ENCODE measurements at places on chromosomes 16 and 17.

GRCh38 chr17:1997927-1998742, 27.0 kb downstream of the RTN4RL1 start:
- DNase-seq = no peak

DNA sequence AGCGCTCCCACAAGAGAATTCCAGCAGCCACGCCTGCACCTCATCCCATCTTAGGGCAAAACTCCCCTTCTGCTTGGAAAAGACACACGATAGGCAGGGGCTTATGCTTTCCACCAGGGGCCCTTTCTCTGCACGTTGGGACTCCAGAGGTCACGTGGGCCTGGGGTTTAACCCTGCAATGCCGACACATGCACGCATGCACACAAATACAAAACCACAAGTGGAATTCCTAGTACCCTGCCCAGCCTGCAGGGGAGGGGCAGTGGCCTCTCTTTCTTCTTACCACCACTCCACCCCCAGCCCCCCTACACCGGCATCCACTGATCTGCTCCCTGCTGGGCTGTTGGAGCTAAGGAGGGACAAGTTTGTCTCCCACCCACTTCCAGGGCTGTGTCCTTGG, 16.8 kb upstream of the CCDC182 start:
- DNase-seq = no peak

DNA sequence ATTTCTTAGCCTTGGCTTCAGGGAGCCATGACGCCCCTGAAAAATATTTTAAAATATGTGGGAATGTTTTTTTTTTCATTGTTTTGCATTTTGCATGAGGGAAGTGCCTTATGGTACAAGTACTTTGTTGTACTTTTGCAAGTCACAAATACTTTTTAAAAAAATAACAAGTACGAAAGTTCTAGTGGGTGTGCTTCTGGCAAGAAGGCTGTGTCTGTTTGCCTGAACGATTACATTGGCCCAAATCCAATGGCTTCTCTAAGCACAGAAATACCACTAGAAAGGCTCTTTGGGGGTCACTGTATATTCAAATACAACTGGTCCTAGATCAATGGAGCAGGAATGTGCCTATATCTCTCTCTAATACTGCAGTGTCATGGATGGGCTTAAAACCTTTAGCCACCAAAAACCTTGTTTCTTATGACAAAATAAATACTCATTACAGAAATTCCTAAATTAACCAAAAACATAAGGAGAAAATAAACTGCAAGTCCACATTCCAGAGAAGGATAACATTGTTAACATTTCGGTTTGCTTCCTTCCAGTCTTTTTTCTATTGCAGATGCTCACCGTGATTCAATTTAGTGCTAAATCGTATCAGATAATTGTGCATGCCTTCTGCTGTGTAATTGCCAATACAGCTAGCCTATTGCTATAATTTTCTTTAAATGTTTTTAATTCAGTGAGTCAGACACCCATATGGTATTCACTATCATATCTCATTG, 97.4 kb downstream of the VAT1L start:
- DNase-seq = no peak

- no peak for DNase-seq
These were observed 5.7 kb downstream of the ENO3 start for GRCh38 chr17:4956493-4957061.

DNA sequence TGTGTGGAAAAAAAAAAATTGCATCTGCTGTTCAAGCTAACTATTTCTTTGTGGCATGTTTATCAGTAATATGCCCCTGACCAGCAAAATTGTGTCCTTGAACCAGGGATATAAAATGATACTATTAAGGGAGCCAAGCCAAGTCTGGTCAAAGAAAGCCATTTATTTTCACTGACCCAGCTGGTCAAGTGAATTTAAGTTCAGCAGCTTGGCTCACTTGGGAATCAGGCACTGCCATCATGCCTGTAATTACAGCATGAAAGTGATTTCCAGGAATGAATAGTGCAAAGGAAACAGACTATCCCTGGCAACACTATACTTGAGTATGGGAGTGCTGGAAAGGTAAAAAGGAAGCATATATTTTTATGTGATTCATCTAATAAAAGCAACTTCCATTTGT, 934.6 kb upstream of the CDH8 start:
- peak; percentile 9 for DNase-seq

- DNase-seq = no peak
These were observed 72.2 kb downstream of the MAF start for GRCh38 chr16:79528338-79528737.

- no peak for DNase-seq
These were observed 477.4 kb downstream of the SLC39A11 start for GRCh38 chr17:72614871-72615626.

- no peak for DNase-seq
These were observed 392.1 kb downstream of the SOX9 start for GRCh38 chr17:72512649-72513556.

- no peak for DNase-seq
These were observed 3.3 kb upstream of the KRT35 start for GRCh38 chr17:41483991-41484826.

DNA sequence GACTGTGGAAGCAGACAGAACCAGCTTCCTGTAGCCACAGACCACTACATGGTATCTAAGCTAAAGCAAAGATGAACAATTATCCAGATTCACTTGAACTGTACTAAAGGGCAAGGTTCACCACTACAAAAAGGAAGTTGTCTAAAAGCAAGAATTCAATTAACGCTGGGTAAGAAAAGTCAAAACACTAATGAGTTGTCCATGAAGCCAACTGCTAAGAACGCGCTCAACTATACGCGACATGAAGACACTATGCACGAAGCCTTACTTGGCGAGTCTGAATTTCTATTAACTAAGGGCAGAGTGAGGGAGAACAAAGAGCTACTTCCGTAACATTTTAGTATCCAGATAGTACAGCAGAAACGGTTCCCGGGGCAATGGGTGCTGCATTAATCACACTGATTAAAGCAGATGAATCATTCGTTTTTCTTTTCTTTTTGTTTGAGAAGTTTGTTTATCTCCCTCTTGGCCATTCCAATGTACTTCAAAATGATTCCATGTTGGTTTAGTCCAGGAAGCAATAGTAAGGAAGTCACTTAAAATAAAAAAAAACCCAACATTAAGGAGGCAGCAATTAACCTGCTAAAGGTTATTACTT, 2.8 kb upstream of the RPS15A start:
- DNase-seq = no peak

DNA sequence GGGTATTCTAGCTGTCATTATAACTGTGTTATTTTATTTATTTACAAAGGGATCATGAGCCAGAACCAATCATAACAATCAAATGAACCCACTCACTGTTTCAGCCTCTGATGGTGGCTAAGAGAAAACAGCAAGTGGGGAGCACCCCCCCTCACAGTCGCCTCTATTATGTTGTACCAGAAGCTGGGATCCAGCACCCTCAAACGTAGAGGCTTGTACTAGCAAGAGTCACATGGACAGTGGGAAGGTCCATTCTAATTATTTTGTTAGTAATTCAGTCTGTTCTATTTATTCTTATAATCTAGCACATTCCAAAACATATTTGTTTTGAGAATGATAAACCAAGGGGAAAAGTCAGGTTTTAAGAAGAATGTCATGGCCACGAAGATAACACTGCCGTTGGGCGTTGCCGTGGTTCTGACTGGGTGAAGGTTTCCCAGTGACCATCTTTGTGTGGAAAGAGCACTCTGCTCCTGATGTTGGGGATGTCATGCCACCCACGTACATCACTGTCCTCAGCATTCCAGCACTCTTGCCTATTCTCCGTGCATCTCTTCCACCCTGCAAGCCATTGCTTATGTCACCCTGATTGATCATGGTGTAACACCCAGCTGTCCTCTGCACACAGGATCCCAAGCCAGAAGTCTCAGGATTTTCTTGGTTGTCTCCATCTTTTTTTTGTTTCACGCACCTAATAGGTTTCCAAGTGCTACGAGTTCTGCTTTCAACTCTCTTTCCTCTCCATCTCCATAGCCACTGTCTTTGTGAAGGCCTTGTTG, 205.8 kb downstream of the PRKCA start:
- no peak for DNase-seq

GRCh38 chr16:80151722-80152111, 389.1 kb upstream of the DYNLRB2 start:
- DNase-seq = no peak

DNA sequence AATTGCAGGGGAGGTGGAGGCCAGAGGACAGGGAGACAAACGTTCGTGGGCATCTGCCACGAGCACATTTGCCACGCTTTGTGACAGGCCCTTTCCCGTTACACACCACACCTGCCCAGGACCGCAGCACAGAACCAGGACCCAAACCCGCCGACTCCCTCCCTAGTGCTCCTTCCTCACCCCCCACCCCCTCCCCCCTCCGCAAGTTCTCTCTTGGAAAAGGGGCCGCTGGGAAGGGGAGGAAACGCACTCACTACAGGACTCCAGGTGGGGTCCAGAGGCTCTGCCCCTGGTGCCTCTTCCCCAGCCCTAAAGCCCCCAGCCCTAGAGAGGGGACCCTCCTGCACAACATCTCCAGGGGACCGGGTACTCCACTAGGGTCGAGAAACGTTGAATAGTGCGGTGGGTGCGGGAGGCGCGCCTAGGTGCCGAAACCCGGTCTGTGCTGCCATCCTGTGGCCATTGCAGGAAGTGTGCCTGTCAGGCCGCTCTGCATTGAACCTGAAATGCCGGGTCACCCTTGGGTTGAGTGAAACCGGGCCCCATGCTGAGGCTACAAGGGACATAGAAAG, 21.9 kb upstream of the EIF1 start:
- peak; percentile 72 for DNase-seq

- no peak for DNase-seq
These were observed 386.7 kb upstream of the ZFHX3 start for GRCh38 chr16:73434621-73435020.

- DNase-seq = no peak
These were observed 60.1 kb upstream of the NOL11 start for GRCh38 chr17:67657596-67657995.

DNA sequence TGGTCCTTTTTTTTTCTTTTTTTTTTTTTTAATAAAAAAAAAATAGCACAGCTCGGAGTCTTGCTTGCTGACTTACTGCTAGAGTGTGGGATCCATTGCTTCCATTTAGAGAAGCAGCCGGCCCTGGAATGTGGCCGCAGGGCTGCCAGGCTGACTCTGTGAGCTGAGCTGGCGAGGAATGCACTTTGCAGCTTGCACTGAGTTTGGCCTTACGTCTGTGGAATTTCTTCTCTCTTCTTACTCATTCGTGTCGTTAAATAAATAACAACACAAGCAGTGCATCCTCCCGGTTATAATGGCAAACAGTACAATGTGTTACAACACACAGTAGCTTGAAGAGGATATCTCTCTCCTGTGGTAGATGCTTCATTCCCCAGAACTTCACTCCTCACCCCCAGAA, 69.2 kb downstream of the PRKCB start:
- no peak for DNase-seq

DNA sequence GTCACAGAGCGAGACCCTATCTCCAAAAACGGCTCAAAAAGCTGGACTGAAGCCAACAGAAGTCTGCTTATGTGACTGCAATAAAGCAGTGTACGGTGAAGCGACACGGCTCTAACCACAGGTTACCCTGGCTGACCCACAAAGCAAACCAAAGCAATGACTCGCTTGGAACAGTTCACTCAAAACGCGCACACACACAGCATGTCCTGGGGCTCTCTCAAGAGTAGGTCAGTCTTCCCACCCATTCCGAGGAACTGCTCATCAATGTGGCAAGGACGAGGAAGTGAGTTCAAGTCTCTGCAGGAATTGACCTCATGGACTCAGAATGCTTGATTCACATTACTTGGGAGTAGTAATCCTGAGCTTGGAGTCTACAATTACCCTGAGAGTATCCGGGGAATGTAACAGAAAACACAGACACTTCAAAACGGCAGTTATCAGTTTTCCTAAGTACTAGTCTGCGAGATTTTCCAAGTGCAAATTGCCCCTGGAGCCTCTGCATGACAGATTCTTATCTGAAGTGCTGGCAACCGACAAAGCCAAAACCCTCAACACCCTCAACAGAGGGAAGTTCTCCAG, 25.4 kb downstream of the PELP1 start:
- no peak for DNase-seq

DNA sequence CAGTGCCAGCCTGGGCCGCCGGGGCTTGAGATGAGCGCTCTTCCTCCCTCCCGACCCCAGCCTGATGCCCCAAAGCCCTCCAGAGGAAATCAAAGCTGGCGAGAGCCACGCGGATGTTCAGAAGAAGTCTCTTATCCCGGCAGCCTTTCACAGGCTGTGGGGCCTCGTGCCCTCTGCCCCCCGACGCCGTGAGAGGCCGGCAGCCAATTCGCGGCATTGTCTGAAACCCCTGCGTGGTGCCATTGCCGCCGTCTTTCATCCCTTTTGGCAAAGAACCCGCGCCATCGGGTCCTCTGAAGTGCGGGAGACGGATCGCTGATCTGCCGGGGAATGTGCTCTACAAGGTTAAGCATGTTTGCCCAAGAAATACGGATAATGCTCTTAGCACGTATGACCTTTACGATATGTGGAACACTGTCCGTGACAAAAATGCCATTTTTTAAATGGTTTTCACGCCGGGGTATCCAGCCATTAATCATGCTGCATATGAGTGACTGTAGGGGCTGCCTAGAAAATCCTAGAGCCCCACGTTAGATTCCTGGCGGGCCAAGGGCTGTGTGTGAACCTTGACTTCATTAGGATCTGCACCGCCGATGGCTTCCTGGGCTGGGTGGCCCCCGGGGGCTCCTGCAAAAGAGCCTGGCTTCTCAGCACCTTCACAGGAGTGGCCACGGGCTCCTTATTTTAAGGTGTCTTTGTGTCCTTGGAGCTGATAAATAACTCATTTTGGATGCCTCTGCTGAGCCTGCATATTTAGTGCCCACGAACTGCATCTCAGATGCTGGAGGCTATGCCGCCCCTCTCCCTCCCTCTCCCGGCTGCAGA, 165.1 kb upstream of the TNRC6C start:
- no peak for DNase-seq

DNA sequence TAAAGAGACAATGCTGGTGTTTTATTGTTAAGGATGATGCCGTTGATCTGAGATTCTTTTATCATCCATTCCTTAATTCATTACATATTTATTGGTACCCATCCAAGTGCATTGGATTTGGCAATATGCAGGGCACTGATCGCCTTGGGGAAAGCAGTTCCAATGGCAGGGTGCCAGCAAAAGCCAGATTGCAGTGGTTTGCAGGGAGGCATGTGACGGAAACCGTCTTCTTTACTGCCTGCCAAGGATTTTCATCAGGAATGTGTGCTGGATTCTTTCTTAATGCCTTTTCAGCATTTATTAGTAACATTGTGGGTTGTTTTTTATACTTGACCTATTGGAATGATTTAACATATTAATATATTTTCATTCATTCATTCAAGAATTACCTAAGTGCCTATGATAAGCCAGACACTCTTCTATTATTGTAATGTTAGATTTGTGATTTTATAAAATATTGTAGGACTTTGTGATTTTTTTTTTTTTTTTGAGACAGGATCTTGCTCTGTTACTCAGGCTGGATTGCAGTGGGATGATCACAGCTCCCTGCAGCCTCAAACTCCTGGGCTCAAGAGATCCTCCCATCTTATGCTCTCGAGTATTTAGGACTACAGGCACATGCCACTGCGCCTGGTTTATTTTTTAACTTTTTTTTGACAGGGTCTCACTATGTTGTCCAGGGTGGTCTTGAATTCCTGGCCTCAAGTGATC, 93.4 kb upstream of the TNRC6A start:
- DNase-seq = peak; percentile 80

DNA sequence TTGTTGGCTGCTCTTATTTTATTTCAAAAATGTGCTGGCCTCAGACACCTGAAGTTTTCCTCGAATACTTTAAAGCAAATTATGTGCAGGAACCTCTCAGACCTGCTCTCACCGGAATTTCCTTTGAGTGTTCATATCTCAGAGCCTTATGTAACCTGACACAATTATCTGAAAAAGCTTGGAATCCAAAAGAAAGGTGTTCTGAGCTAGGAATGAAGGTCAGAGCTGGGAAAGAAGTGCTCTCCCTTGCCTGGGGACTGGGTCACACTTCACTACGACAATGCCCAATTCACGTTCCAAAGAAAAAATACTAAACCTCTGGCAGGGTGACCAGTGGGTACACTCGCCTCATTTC, 6.7 kb upstream of the HSD11B2 start:
- DNase-seq = no peak
